ENCODE measurements at places on chromosomes 3 and 15.

DNA sequence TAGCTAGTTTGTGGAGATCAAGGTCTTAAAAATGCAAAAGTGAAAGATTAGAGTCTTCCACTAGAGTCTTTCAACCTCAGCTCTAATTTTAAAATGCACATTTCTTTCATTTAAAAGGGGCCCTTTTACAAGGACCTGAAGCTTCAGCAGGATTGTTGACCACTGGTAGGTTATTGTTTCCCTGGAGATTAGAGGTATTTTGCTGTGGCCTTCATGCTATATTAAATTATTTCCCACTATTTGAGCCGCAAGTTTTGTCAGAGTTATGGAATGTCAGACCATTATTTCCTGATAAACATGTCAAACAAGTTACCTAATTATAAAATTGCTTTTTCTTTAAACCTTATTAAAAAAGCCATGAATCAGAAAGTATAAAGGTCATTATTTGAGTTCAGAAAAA, 103.1 kb upstream of the CCNL1 start:
- DNase-seq: no peak

DNA sequence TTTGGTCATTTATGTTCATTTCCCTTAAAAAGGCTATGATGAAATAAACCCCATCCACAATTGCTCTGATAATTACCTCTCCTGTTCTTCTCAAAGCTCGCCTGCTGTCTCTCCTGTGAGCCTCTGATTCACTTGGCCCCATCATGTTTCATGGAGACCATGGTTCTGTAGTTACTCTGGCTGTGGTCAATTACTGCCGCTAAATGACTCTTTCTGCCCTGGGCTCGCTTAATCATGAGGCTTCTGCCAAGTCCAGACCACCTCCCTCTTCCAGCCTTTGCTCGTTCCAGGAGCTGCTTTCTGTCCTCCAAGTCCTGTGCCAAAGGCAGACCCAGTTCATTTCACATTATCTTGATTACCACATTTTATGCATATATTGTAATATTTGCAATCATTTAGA, 91.9 kb downstream of the THSD4 start:
- no peak for DNase-seq

GRCh38 chr15:80485370-80486164, 81.4 kb downstream of the ARNT2 start:
- DNase-seq: no peak

GRCh38 chr3:42876940-42877720, 1.5 kb upstream of the CYP8B1 start:
- no peak for DNase-seq

DNA sequence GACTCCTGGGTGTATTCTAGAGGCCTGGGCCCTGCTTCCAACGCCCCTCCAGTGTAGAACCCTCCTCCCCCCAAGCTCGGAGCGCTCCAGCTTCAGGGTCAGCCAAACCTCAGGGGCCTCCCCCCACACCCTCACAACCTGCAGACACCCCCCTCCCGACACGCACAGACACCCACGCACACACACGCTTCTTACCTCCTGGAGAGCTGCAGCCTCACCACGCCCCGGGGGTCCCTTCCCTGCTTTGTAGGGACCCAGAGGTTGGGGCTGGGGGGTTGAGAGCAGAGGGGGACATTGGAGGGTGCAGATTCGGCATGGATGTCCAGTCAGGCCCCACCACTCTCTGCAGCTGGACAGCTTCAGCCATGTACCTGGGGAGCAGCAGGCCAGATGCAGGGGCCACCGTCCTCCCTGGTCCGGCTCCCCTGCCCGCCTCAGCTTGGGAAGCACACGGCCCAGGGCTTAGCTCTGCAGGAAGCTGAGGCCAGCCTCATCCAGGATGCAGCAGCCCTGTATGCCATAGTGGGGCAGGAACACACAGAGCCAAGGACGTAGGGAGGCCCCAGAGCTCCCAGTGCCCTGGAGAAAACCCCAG, 13.0 kb downstream of the ZDHHC19 start:
- no peak for DNase-seq

GRCh38 chr3:50523279-50523811, 19.9 kb upstream of the CACNA2D2 start:
- DNase-seq: no peak
